Activated CD4-positive, alpha-beta T cell treated with anti-CD3 and anti-CD28 coated beads, Interleukin-2, amount 50 U/mL, for 48 hours (primary cell): ENCODE measurements at places on chromosomes 5 and 9.

- DNase-seq: no peak
Measured at GRCh38 chr5:112529525-112529924, 110.4 kb upstream of the EPB41L4A start.

GRCh38 chr9:131162886-131163285 lies 37.5 kb downstream of the NUP214 start:
- DNase-seq: no peak

DNA sequence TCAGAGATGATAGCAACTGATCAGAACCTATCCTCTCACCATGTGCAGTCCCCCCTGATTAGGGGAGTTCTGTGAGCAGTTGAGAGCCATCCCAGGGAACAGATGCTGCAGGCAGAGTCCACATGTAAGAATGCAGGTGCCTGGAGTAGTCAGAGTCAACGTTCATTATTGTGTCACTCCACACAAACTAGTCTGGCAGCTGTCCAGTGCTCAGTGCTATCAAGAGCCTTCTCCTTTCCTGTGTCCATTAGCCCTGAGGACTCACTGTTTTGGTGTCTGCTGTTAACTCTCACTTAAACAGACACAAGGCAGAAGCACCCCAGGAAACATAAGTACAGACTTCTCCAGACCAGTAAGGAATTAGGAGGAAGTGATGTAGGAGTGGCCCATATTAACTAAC lies 2.5 kb downstream of the SH3TC2 start:
- DNase-seq: no peak

- DNase-seq: no peak
Measured at GRCh38 chr9:89661956-89662717, 57.3 kb downstream of the GADD45G start.

- DNase-seq: no peak
Measured at GRCh38 chr5:34738381-34738780, 82.3 kb downstream of the RAI14 start.

- no peak for DNase-seq
Measured at GRCh38 chr9:9078301-9078700, 1278.7 kb upstream of the DMAC1 start.

DNA sequence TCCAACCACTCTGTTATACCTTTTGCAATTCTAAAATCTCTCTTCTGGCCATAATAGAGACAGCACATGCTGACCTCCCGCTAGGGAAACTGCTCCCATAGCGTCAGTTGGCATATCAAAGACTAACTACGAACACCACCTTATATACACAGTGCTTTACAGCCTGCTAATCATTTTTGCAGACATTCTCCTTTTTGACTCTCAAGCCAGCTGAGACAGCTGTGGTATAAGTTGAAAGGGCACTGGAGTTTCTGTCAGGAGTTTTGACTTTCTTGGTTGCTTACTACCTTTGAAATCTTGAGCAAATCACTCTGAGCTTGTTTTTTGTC lies 160.2 kb upstream of the TBCA start:
- no peak for DNase-seq

- no peak for DNase-seq
Measured at GRCh38 chr9:14902561-14902960, 7.7 kb downstream of the FREM1 start.

GRCh38 chr5:59763541-59763940 lies 130.0 kb downstream of the PDE4D start:
- DNase-seq: no peak

GRCh38 chr5:53276825-53277224 lies 167.3 kb upstream of the MOCS2 start:
- DNase-seq: no peak

GRCh38 chr5:32505756-32506155 lies 61.2 kb upstream of the ZFR start:
- no peak for DNase-seq

- no peak for DNase-seq
Measured at GRCh38 chr5:37831821-37832534, 7.9 kb downstream of the GDNF start.

GRCh38 chr9:89999534-90000370 lies 394.9 kb downstream of the GADD45G start:
- peak; percentile 70 for DNase-seq

GRCh38 chr5:140588311-140589070 lies 23.9 kb downstream of the SLC35A4 start:
- no peak for DNase-seq

- DNase-seq: no peak
Measured at GRCh38 chr5:149435015-149435376, 55.9 kb upstream of the IL17B start.

DNA sequence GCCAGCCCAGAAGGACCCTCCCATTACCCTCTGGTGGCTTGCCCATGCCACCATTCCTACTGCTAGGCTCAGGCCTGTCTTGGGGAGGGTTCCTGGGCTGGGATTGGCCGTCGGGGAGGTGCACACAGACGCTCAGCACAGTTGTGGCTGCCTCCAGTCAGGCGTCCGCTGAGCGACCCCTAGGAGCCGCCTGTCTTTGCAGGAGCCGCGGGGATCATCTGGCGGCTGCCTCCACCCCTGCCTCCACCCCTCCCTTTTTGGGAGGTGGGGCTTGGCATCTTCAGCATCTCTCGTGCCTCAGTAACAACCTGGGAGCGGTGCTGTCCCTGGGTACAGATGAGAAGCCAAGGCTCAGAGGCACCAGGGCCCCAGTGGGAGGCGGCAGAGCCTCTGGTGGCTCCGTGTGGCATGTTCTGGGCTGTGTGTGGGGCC lies 39.6 kb downstream of the RXRA start:
- DNase-seq: no peak

- DNase-seq: no peak
Measured at GRCh38 chr9:96556701-96557461, 62.8 kb downstream of the CDC14B start.

DNA sequence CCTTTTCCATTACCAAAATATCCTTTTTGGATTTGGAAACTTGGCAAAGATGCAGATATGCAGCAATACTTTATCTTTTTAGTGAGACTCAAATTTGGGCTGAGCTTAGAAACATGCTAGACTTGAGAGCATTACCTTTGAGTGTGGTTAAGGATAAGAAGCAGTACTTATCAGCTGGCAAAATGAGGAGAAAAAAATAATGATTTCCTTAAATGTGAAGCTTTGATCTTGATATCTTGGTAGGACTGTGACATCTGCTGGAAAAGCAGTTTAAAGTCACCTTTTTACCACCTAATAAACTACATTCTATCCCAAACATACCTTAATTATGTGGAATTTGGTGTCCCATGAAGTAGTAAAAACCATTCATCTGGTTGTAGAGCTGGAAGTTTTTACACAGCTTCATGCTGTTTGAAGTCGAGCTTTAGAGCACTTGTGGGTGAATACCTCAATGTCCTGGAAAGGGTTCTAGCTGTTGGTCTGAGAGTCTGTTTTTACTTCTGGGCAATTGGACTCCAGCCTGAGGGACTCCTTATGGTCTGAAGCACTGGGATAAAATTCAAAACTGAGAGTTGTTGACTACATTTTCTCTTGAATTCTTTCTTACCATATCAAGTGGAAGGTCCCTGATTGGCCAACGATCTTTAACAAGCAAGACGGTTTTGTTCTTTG lies 53.4 kb downstream of the LRRC70 start:
- no peak for DNase-seq

- no peak for DNase-seq
Measured at GRCh38 chr9:19379283-19379682, 753 bp downstream of the RPS6 start.

GRCh38 chr5:132260714-132261551 lies 3.4 kb downstream of the PDLIM4 start:
- peak; percentile 62 for DNase-seq

GRCh38 chr9:109894921-109895758 lies 115.1 kb downstream of the PALM2AKAP2 start:
- peak; percentile 77 for DNase-seq

DNA sequence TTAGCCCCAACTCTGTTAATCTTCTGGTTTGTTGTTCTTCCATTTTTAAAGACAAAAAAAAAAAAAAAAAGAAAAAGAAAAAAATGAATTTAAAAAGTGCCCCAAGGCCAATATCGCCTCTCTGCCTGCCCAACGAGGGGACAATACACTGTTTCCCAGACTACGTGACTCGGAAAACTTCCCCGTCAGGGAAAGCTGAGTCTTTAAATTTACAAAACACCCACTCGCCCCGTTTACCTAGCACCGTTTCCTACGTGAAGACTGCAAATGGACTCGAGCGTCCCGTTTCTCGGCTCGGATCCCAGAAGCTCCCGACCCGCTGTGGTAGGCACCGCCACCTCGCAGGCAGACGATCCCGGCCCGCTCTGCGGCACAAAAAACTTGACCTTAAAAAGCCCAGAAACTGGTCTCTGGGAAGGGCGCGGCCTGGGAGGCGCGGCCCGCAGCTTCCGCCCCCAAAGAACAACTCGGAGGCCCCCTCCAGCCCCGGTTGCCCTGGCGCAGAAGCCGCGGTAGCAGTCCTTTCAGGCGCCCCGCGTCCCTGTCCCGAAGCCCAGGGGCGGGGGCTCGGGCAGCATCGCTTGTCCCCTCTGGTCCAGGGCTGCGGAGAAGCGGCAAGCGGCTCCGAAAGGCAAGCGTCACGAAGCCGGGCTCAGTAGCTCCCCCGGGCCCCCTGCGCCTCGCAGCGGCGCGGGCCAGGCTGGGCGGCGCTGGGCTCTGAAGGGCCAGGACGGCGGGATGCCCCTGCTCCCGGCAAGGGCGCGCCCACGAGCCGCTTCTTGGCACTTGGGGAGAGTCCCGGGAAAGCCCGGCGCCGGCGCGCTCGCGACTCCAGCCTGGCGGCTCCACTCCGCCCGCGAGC lies at the start of gene GCNT4:
Gene GCNT4 (minus strand): TSS at position 367 of the 862 bp plus-strand sequence. CDS start 22,521 bp downstream, outside the sequence.
- peak; percentile 60 for DNase-seq

DNA sequence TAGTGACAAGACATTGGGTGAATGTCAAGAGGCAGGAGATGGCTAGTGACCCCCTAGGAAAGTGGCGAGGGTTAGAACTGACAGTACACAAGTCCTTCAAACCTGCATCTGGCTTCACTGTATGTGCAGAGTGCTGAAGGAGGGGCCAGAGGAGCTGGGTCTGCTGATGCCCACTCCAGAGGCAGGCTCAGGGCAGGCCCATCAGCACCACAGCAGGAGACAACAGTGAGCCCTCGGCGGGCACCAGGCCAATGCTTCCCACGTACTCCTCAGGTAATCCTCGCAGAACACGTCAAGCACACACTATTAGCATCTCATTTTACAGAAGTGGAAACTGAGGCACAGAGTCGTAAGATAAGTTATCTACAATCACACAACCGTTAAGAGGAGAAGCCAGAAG lies 76.1 kb upstream of the SH3PXD2B start:
- DNase-seq: no peak

GRCh38 chr5:87411586-87411972 lies 1.2 kb downstream of the CCNH start:
- no peak for DNase-seq

- no peak for DNase-seq
Measured at GRCh38 chr5:13408616-13409015, 535.9 kb downstream of the DNAH5 start.

GRCh38 chr9:80811656-80812055 lies 877.7 kb downstream of the TLE1 start:
- no peak for DNase-seq

DNA sequence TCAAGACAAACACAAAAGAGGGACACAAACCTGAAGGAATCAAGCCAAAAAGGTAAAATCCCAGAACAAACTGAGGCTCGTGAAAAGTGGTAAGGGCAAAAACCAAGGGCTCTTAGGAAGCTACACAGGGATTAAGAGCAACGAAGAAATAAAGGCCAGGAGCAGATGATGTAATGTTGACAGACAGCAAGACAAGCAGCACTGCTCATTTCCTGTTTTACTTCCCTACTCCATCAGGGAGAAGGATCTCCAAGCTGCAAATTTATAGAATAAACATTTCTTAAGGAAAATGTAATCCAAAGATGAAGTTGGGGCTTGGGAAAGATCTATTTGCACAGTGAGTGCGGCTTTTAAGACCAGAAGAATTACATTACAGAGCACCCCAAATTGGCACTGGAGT lies 182.3 kb upstream of the MAP1B start:
- no peak for DNase-seq

DNA sequence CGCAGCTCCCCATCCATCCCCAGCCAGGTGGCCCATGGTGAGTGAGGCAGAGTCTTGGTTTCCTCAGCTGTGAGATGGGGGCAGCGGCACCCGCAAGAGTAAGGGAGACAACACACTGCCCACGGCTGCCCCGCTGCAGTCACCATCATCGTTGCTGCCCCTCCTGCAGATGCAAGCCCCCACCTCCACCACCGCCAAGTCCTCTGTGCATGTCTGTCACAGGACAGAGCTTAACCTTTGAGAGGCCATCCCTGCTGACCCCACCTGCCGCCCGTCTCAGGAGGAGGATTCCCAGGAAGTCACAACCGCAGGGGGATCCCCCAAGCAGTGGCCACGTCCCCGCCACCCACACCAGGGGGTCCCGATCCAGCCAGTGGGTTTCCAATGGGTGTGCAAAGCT lies 113.7 kb downstream of the VAV2 start:
- no peak for DNase-seq

DNA sequence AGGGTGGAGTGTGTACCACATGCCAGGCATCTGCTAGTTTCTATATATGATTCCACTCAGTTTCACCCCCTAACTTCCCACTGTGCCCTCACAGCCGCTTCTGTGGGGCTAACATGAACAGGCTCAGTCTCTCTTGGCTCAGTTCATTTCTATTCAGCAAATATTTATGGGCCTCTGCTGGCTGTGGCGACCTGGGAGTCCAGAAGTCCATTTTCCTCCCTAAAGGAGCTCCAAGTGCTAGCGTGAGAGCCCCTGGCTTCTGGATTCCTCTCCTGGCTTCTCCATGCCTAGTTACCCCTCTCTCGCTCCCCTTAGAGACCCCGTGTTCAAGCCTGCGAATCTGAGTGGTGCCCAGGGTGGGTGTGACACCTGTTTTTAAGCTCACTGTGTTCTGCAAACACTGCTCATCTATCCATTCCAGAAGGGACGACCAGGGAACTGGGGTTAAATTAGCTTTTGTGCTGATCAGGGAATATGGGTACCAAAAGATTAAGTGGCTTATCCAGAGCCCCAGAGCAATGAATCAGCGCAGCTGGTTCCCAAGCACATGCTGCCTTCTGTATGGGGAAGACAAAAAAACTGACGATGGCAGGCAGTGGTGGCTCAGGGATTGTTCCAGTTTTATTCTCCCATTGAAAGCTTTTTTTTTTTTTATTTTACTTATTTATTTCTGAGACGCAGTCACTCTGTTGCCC lies 57.6 kb downstream of the HMCN2 start:
- no peak for DNase-seq

DNA sequence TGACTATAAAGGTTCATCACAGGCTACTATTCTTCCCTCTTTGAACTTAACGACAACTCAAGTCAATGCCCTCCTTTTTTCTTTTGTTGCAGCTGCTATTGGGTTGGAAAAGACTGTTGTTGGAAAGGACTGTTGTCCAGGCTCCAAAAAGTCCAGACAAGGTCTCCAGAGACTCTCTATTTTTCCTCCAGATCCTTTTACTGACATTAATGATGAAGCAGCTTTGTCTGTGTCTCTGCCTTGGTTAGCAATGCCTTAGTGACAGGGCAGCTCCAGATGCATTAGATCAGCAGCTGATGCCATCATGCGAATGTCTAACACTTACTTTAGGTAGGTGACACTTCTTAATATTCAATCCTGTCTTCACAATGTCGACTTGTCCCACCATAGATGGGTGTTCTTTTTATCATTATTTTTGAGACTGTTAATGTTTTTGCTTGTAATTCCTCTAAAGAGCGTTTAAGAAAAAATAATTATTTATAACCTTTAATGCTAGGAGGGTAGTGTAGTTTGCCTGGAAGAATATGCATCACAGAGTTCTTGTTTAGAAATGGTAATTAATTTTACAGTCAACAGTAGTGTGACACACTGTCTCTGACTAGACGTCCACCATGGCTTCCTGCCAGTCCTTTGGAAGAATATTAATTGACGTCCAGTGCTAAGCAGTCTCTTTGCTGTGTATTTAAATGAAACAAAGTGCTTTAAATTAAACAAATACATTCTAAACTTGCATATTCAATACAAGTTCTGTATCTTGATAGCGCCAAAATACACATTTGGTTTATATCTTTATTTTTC lies 492.2 kb downstream of the NR2F1-AS1 start:
- DNase-seq: no peak
